IMR-90 (cell line): ENCODE measurements at places on chromosomes 1 and 21. TPM values are rescaled to one million over a fixed set of nuclear protein-coding genes. Genes with fewer than 3 reads are reported as not detected.

Gene SAMD11
- 5.9 and 6.9 TPM in 2 replicates for total RNA-seq

Gene CELF3
- not detected in 2 replicates for total RNA-seq

Gene RXFP4
- not detected in 2 replicates for total RNA-seq

Gene TRIM63
- total RNA-seq: not detected in 2 replicates

Gene INAVA
- total RNA-seq: under 0.01 TPM in 1 of 2 replicates, not detected in the other

Gene RGL1
- 7.5 TPM in 2 replicates for total RNA-seq

Gene ITLN2
- total RNA-seq: not detected in 2 replicates

Gene FCRLB
- 0.90 and 1.1 TPM in 2 replicates for total RNA-seq

Gene MEGF6
- 0.56 and 0.72 TPM in 2 replicates for total RNA-seq

Gene ELF3
- under 0.01 TPM in 1 of 2 replicates, not detected in the other for total RNA-seq

- DNase-seq: no peak
Measured at GRCh38 chr1:153387785-153388184, 3.1 kb downstream of the S100A8 start.

DNA sequence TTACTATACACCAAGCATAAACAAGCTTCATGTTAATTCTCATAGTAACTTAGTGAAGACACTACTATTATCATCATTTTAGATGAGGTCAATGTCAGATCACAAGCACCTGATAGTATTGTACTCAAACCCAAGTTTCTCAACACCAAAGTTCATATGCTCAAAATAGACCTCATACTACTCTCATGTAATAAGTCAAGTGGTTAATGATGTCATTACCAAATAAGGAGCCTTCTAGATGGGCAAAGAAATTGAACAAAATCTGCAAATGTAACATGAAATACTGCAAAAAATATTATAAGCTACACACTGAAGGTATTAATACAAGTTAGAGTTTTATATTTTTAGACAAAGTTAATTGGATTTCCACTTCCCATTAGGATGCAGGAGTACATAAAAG is 144.0 kb upstream of the CHRM3 start:
- no peak for DNase-seq

GRCh38 chr1:4006676-4007374 is 106.8 kb upstream of the C1orf174 start:
- DNase-seq: no peak

DNA sequence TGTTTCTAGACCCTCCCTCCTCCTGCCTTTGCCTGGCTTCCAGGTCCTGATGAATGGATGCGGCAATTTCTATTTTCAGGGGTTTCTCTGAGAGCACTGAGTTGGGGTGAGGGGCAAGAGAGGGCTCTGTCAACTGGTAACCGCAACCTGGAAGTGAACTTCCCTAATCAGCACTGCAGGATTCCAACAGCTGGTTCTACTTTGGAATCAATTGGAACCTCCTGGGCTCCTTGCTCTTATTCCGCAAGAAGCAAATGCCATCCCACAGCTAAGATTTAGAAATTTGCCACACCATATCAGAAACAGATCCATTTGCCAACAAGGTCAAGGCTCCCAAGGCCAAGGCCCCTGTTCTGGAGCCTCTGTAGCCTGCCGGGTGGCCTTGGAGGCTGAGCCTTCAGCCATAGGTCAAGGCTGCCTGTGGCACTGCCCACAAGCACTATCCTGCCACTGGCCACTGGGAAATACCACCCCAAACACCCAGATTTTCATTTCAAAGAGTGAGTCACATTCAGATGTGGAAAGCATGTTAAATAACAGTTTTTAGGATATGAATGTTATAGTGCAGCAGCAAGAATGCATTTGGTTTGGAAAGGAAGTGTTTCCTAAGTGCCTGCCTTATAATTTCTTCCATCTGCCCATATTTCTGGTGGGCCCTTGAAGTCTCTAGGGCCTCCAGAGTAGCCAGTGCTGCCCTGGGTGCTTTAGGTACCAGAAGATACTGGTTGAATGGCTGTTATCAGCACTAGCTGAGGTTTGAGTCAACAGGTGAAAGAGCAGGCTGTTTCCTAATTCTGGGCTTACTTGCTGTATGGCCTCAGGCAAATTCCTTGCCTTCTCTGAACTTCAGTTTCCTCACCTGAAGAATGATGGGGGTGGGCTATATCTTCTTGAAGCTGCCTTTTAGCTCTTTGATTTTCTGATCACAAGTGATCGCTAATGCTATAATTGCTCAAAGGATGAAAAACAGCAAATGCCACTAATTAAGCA is 56.3 kb upstream of the JUN start:
- peak; percentile 56 for DNase-seq

GRCh38 chr1:232725305-232726047 is 79.7 kb upstream of the MAP10 start:
- no peak for DNase-seq

DNA sequence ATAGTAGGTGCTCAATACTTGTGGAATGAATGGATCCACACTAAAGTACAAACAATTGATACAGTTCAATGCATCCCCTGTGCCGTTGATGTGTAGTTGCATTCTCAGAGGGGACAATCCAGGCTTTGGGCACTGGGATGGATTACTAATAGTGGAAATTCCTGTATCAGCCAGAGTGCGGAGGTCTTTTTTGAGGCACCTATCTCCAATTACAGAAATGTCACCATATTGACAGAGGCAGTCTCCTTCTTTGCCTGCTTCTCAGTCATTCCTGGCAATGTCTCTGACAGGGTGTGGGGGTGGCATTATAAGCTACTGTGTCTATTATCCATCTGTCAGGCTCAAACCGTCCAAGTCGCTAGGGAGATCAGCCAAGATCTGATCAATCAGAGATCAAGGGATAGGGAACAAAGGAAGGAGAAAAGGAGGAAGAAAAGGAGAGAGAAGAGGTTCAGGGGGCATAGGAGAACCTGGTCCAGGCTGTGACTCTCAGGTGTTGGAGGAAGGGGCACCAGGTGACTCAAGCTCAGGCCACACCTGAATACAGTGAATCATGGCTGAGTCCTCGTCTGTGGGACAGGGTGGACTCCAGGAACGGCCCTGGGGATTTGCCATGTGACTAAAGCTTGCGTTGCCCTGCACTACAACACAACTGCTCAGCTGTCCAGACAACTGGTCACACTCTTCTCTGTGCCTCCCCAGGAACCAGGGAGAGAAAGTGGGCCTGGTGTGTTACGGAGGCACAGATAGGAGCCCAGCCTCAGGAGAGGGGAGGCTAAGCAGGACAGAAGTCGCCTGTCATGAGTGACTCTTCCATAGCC is 3.4 kb upstream of the LAMB3 start:
- DNase-seq: no peak

DNA sequence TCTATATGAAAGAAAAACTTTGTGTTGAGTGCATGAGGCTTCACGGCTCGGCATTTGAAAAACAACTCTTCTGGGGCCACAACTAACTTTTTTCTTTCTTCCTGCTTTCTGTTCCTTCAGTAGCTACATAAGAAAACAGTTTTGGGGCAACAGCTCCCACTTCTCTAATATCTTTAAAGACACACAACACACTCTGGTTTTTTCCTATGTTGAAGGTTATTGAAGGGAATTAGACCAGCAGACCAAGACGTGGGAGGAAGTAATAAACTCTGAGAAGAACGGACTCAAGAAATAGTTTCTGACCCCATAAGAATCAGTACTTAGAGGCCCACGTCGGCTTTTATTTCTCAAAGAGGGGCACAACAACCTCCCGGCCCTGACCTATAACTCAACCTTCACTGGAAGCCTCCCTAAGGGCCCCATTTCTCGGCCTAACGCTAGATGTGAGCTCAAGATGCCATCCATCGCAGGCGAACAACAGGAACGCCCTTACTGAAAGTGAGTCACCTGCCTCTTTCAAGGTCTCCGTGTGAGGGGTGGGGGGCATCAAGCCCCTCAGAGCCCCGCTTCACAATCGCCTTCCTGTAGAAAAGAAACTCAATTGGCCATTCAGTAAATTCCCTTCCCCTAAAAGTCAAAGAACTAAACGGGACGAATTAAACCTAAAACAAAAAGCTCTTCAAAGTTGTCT is 844 bp downstream of the ZMYM6 start:
- DNase-seq: peak; percentile 49

DNA sequence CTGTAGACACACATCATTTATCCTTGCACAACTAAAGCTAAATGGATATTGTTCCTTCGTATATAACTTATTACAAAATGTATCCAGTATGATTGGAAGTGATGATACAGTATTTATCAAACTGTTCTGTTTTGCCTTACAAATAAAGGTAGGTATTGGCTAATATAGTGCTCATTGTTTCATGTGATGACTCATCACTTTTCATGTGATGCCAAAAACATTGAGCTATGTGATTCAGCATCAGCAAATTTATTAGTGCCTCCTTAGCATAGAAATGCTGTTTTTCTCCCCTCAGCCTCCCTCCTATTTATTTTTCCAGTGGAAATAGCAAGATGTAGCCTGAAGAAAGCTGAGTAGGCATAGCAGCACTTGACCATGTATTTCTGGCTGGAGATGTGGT is 228.6 kb upstream of the LYPLAL1 start:
- DNase-seq: peak; percentile 36

DNA sequence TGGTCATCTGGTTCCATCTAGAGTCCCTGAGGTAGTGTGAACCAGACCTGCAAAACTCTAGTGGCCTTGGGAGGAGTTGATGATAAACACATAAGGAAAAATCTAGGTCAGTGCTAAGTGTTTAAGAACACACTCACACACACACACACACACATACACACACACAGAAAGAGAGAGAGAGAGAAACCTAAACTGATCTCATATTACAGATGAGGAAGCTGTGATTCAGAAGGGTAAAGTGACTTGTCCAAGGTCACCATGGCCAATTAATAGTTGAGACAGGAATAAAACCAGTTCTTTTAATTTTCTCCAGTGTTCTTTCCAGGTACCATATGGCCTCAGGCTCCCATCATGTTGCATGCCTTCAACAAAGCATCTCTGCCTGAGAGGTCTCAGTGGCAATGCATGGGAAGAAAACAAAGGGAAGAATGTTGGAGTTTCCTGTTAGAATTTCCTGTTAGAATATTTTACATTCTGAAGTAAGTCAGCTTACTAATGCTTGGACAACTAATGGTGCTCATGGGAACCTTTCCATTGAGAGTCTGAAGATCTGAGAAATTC is 77.3 kb upstream of the TSPAN2 start:
- peak; percentile 70 for DNase-seq

GRCh38 chr1:61273861-61274260 is 191.5 kb downstream of the NFIA start:
- no peak for DNase-seq

- no peak for DNase-seq
Measured at GRCh38 chr21:42164064-42164789, 54.7 kb upstream of the ABCG1 start.

GRCh38 chr1:26119892-26120608 is 8.4 kb downstream of the PDIK1L start:
- DNase-seq: no peak

DNA sequence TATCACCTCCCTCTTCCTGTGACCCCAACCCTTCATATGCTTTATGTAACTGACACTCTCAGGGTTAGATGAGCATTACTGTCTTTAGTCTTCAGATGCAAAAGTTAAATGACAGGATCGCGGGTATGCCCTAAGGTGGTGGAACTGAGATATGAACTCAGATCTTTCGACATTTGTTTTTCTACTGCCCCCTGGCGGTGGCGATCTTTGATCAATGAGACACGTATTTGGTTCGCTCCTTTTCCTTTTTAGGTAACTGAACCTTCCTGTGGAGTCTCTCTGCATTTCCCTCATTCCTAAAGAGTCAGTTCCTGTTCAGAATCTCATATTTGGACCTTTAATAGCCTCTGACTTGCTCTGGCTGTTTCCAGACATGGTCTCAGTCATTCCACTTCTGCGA is 47.8 kb upstream of the ZP4 start:
- DNase-seq: no peak

- peak; percentile 94 for DNase-seq
Measured at GRCh38 chr1:161115132-161115711, 2.6 kb downstream of the PFDN2 start.

DNA sequence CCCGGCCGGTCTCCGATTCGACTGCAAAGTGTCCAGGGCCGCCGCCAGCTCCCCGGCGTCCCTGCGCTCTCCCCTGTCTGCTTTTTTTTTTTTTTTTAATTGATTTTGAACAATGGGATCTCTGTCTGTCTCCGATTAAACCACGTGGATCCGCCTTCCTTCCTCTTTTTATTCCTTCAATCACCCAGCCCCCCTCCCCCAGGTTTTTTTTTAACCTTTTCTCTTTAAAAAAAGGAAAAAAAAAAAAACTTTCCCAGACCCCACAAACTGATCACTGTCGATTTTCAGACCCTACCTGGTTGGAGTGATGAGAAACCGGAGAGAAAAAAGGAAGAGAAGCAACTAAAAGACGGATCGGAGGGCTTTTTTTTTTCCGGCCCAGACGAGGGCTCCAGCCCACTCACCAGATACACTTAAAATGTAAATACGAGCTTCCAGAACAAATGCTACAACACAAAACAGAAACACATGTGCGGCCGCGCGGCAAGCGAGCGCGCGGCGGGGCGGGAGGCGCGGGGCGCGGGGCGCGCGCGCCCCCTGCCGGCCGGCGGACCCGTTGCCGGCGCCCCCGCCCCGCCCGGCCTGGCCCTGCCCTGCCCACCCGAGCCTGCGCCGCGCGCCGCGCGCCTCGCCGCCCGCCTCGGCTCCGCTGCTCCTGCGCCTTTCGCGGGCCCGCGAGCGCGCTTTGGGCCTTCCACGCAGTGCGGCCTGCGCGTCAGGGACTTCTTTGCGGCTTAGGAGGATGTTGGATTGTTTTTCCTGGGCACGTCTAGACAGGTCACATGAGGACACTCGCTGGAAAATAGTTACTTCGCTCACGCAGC is at the start of gene RCC2:
Gene RCC2, minus strand, starts transcription at position 428 of the 824 bp plus-strand sequence. CDS start 1,163 bp downstream, outside the sequence.
- peak; percentile 80 for DNase-seq

- no peak for DNase-seq
Measured at GRCh38 chr1:99818063-99818699, 32.0 kb upstream of the AGL start.

- no peak for DNase-seq
Measured at GRCh38 chr1:233704170-233704897, 90.4 kb downstream of the KCNK1 start.

- DNase-seq: no peak
Measured at GRCh38 chr21:29825936-29826335, 113.9 kb downstream of the GRIK1 start.

DNA sequence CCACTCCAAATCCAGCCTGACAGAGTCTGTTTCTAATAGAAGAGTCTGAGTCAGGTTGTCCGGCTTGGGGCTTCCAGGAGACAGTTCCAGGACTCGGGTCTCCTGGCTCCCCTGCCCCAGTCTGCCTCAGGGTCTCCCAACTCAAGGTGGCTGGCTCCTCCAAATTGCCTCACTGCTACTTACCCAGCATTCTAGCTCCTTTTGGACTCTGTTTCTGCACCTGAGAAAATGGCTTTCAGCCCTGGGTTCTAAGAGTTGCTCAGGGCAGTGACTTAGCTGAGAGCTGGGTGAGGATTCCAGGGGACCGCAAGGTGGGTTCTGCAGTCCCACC is 5.5 kb upstream of the IGFN1 start:
- DNase-seq: no peak

DNA sequence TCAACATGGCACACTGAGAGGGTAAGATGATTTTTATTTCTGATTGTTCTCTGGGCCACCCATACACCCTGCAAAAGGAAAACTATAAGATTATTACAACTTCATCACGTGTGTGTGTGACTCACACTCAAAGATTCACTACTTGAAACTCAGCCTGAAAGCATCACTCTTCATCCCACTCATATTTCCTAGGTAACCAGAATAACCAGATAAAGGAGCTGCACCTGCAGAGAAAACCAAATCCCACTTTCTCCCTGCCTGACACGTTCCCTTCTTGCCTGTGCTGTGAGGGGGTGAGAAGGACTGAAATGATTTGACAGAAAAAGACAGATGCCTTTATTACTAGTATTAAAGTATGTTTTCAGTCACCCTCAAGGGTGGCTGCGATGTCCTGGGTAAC is 131.6 kb downstream of the TGFBR3 start:
- DNase-seq: peak; percentile 79

- no peak for DNase-seq
Measured at GRCh38 chr1:174960362-174960761, 39.4 kb upstream of the CACYBP start.

GRCh38 chr1:178037510-178038253 is 56.2 kb upstream of the RASAL2 start:
- peak; percentile 54 for DNase-seq
